Stimulated activated CD4-positive, alpha-beta T cell treated with anti-CD3 and anti-CD28 coated beads, Interleukin-15, amount 100 ng/mL, for 1 hour (primary cell): ENCODE measurements at places on chromosomes 4 and X.

DNA sequence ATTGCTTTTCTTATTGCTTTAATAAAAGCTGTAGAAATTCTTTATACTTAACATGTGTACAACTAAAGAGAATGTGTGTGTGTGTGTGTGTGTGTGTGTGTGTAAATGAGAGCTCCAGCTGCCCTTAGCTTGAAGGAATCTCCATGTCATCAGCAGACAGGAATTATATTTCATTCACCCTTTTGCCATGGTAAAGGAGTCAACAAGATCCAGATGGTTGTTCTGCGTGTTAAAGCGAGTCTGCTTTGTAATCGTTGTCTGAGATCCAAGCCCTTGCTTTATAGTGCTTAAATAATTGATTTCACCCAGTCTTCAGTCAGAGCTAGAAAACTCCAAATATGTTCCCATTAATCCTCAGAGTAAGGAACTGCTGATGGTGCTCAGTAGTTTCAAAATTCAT lies 285.5 kb downstream of the PDGFC start:
- no peak for DNase-seq

GRCh38 chr4:77177199-77177598 lies 20.2 kb downstream of the CCNG2 start:
- no peak for DNase-seq

GRCh38 chr4:1684506-1685234 lies 557 bp upstream of the FAM53A start:
- peak; percentile 96 for DNase-seq

DNA sequence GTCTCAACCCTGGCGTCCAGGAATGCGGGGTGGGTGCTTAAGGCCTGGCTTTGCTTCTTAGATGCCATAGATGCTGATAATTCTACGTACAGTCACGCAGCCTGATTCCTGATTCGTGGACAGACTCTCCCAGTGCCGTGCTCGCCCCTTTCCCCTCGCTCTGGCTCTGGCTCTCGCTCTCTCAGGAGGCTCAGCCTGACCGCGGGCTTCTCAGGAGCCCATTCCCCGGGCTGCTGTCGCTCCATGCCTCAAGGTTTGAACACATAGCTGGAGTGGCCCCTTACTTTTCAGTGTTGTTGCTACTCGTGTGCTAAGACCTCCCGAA lies 59.2 kb upstream of the ZC4H2 start:
- DNase-seq: peak; percentile 0

GRCh38 chr4:112735474-112735951 lies 98.6 kb downstream of the LARP7 start:
- no peak for DNase-seq

GRCh38 chr4:139154538-139154937 lies 22.5 kb downstream of the ELF2 start:
- DNase-seq: no peak
